Thoracic aorta (tissue), 2 donors: ENCODE measurements at places on chromosomes 1 and 21.

GRCh38 chr1:210223226-210223904 lies 9.2 kb upstream of the SERTAD4 start:
- DNase-seq: no peak

DNA sequence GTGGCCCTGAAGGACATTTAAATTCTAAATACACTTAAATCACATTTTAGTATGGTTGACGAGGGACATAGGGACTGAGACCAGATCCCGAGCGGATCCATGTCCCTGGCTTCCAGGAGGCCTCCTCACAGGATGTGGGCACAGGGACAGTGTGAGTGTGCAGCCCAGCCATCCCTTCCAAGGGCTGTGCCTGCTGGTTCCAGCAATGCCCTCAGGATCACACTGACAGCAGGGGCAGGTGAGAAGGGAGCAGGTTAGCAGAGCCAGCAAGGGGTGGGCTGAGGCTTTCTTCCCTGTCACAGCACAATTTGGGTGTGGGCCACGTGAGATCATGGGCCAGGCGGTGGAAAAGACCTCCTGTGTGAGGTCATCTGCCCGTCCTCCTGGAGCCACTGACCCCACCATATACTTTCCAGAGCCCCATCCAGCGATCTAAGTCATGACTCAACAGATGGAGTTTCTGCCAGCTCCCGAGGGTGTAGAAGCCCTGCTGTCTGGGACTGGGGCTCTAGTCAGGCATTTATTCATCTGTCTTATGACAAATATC lies 37.0 kb upstream of the PRSS38 start:
- DNase-seq: no peak

DNA sequence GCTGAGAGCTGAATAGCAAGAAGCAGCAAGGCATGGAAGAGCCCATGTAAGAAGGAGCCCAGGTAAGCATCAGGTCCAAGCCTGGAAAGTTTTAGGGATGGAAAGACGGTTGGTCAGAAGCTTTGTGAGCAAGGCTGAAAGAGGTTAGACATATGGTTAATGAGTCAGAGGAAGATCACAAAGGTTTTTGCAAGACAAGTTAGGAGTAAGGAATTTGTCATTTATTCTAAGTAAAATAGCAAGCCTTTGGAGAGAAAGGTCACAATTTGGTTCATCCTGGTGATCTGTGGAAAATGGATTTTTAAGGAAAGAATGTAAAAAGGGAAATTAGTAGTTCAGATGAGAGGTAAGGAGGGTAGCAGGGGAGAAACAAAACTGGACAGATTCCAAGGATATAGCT lies 106.7 kb downstream of the DPYD start:
- no peak for DNase-seq

GRCh38 chr1:168467452-168467851 lies 76.3 kb downstream of the XCL2 start:
- no peak for DNase-seq

DNA sequence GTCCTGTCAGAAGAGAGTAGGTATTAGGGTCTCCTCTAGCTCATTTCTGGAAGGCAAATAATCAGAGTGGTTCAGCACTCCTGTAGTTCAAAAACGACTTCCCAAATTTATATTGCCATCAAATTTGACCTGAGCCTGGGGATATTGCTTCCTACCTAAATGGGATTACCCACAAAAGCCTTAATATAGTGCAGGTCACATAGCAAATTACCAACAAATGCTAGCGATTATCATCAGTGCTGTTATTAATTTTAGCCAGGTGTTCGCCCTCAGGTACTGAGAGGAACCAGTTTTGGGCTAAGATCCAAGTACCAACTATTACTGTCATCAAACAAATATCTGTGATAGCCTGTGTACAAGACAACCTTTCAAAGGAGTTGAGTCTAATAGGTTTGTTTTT lies 661.8 kb upstream of the PTBP2 start:
- DNase-seq: no peak

GRCh38 chr1:107175102-107175909 lies 34.5 kb downstream of the NTNG1 start:
- DNase-seq: no peak

- DNase-seq: no peak
Observed at GRCh38 chr1:47644212-47644573, 206.3 kb downstream of the FOXD2 start.

- DNase-seq: no peak
Observed at GRCh38 chr1:27787895-27788294, 14.9 kb downstream of the STX12 start.

DNA sequence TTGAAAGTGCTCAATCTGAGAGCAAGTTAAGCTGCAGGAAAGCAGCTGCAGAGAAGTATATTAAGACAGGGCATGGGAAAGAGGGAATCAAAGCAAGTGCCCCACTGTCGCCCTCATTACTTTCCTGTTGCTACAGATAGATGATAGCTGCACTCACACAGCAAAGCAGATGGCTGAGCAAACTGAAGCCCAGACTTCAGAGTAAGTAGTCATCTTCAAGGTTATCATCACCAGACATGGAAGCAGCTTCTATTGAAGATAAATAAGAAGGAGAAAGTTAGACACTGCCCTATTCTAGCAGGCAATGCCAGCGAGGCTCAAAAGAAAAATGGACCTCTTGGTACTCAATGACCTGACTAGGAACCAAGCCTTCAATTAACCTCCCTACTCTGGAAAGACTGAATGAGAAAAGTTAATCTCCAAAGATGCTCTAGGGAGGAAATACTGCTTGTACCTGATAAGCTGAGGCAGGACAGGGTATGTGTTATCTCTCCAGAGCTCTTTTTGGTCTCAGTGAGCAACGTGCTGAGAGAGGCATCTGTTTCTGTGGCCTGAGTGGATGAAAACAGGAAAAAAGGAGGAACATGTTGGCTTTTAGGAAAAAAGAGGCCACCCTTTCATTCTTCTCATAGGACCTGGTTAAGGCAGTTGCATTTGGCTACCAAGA lies 11.1 kb upstream of the MRPL9 start:
- DNase-seq: no peak

- DNase-seq: no peak
Observed at GRCh38 chr1:205988585-205988995, 14.6 kb downstream of the RAB7B start.

GRCh38 chr1:52842643-52843310 lies at the start of gene ZYG11A:
TSS of gene ZYG11A (plus strand) at chr1:52842760. CDS start at chr1:52842884, 124 bp downstream.
- no peak for DNase-seq

GRCh38 chr1:116910379-116911187 lies 867 bp downstream of the PTGFRN start:
- DNase-seq: no peak

GRCh38 chr1:116940814-116941599 lies 31.3 kb downstream of the PTGFRN start:
- DNase-seq: no peak

DNA sequence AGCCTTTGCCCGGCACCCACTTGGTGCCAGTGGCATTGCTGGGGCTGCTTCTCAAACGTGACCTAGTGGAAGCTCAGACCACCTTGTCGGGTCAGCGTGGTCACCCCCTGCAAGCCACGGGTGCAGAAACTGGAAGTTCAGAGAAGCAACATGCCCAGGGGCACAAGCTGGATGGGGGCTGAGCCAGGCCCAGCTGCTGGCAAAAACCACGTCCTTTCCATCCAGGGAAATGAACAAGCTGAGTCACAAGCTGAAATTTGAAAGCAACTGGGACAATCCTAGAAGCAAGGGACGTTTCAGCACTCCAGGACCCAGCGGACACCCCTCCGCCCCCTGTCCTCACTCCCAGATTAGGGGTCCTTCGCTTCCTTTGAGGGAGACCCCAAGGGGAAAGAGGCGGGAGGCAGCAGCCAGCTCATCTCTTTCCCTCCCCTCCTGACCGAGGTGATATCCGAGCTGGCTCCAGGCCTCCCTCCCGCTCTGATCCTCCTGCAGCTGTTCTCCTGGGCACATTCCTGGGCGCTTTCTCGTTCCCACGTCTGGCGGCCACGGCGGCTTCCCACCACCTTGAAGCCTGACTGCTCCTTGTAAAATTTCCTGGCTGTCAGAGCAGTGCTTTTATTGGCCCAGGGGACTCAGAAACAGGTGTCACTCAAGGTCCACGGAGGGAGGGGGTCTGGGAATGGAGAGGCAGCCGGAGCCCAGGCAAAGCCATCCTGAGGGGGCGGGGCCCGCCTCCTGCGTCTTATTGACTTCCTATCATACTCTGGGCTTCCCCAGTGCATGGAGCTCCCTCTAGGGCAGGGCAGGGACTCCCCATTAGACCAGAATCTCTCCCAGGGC lies 62.8 kb downstream of the PAX7 start:
- no peak for DNase-seq

DNA sequence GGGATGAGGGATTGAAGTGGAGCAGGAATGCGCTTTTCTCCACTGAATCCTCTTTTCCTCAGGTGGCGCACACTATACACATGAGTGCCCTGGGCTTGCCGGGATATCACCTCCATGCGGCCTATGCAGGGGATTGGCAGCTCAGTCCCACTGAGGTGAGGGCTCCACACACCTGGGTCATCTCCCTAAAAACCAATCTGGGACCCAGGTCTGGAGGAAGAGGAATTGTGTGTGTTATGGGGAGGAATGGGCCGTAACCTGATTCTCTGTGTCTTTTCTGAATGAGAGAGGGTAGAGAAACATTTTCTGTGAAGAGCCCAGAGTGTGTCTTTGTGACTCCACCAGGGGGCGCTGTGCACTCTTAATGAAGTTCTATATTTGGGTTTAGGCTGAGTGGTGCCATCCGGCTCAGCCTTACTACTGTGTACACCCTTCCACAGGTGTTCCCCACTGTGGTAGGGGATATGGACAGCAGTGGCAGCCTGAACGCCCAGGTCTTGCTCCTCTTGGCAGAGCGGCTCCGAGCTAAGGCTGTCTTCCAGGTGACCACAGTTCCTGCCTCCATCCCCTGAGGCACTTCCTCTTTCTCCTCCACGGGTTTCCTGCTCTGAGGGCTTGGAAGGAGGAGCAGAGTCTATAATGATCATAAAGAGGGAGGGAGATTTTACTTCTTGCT lies 1.5 kb downstream of the TOMM40L start:
- DNase-seq: no peak

- DNase-seq: no peak
Observed at GRCh38 chr1:230113593-230114236, 46.7 kb downstream of the GALNT2 start.

DNA sequence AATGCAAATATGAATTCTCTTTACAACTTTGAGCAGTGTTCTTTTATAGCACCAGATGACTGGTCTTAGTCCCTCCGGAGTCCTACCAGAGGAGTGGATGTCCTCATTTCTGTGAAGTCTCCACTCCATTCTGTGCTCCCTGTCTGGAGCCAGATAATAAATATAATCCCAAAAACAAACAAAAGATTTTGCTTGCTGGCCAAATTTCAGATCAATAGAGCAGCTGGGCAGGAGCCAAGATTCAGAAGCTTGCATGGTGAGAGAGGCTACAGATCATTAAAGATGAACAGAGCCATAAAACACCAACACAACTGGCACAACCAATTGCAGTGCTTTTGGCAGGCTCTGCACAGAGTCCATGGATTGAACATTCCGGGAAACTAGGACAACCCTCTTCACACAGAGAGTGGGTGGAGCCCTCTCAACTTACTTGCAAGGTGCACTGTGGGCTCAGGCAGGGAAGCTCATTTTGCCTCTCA lies 231.5 kb upstream of the SNX7 start:
- DNase-seq: no peak

GRCh38 chr1:98493469-98493868 lies 168.1 kb upstream of the SNX7 start:
- no peak for DNase-seq

DNA sequence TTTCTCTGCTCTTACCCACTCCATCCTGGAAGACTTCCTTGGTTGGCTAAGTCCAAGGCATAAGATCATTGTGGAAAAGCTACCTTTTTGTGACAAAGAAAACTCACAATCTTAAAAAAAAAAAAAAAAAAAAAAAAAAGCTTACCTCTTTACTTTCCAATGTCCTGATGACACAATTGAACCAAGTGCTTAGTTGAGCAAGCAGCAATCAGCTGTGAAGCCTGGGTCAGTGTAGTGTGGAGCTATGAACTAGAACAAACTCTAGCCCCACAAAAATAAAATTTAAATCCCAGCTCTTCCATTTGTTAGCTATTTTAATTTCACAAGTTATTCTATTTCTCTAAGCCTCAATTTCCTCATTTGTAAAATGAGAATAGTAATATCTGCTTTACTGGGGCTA lies 647.6 kb downstream of the LMO4 start:
- DNase-seq: no peak

DNA sequence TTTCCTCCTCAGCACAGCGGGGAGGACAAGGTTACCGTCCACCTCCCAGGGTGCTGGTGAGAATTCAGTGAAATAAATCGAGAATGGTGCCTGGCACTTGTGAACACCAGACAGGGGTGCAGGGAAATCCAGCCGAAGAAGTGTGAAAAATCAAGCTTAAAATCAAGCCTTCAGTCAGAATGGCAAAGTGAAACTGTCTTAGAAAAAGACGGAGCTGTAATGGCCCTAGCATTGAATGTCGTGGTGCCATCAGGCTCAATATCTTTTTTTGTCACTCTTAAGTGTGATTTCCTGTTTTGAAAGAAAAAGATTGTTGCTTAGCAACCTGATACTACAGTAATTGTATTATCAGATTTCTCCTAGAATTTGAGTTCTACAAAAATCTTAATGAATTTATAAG lies 22.1 kb downstream of the EDARADD start:
- no peak for DNase-seq

DNA sequence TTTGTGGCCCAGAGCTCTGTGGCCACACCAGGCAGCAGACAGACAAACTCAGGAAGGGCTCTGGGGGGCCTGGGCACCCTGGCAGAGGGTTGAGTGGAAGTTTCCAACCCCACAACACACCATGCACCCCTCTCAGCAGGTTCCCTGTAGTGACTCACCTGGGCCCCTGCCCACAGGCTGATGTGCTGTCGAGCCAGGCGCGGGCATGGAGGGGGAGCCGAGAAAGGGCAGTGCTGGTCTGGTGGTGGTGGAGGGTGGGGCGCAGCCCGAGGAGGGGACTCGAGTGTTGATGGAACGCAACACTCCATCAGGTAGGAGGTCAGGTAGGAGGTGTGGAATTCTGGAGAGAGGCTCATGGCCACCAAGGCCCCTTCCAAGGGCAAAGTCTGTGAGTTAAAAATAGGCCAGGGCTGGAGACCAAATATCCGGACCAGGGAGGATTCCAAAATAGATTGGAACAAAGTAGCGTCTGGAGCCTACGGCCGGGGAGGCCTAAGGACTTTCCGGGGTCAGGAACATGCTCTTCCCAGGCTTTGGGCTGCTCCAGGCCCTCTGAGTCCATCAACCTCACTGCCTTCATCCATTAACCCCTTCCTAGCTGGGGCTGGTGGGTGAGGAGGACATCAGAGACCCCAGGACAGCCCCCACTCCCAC lies 191.5 kb upstream of the AJAP1 start:
- DNase-seq: no peak

DNA sequence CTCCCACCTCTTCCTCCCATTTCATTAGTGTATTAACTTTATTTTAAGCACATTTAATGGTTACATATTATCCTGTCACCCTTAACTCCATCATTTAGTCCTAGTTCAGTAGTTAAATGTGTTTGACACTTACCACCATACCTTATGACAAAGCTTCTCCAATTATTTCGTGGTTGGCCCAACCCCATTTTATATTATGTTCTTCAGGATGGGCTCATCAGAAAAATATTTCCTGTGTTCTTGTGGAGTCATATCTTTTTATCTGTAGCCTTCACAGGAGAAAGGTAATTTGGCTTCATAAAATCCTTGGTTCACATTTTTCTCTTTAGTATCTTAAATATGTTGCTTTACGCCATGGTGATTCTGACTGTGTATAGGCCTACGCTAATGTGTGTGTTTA lies 142.3 kb upstream of the COL6A1 start:
- DNase-seq: no peak
